ENCODE measurements at places on chromosomes 1 and 21. TPM values are rescaled to one million over a fixed set of nuclear protein-coding genes. Genes with fewer than 3 reads are reported as not detected.

Gene COL9A2
- 3.0 TPM for total RNA-seq

- no peak overlapping the region for H3K4me3 ChIP-seq
- no peaks in the 10 kb centered on the region for H3K27me3 ChIP-seq
- no peaks in the 10 kb centered on the region for H3K4me1 ChIP-seq
- DNase-seq: no peak
- no peak overlapping the region for H3K27ac ChIP-seq
- peaks cover 11% of the 10 kb centered on the region for H3K36me3 ChIP-seq
These were observed 73.0 kb downstream of the DAP3 start for GRCh38 chr1:155761736-155762405.

DNA sequence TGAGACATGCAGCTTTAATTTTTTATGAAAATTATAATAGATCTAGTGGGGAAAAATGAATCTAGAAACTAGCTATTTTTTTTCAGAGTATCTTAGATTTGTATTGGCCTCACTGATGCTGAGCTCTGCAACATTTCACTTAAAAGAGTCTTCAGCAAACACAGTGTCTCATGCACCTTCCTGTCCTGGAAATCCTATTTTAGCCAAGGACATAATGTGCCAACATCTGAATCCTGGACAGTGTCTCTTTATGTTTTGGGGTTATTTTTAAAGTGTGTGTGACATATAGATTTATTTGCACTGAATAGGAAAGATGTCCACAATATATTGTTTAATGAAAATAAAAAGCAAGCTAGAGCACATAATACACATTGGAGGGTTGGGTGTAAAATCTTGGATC is 199.1 kb upstream of the FMN2 start:
- H3K36me3 ChIP-seq: no peaks in the 10 kb centered on the region
- H3K27ac ChIP-seq: no peak overlapping the region
- H3K4me3 ChIP-seq: no peak overlapping the region

GRCh38 chr1:24553931-24554330 is 2.0 kb upstream of the NCMAP start:
- no peak overlapping the region for H3K27ac ChIP-seq
- no peak for DNase-seq
- H3K36me3 ChIP-seq: no peaks in the 10 kb centered on the region
- no peak overlapping the region for H3K4me3 ChIP-seq
- peaks cover 19% of the 10 kb centered on the region for H3K4me1 ChIP-seq
- H3K27me3 ChIP-seq: peaks cover 13% of the 10 kb centered on the region

Gene TAS1R3
- total RNA-seq: 0.20 TPM
